Epithelial cell of proximal tubule (primary cell): ENCODE measurements at places on chromosomes 7 and 10.

GRCh38 chr10:97407211-97407951 is 6.2 kb upstream of the RRP12 start:
- no peak for DNase-seq

DNA sequence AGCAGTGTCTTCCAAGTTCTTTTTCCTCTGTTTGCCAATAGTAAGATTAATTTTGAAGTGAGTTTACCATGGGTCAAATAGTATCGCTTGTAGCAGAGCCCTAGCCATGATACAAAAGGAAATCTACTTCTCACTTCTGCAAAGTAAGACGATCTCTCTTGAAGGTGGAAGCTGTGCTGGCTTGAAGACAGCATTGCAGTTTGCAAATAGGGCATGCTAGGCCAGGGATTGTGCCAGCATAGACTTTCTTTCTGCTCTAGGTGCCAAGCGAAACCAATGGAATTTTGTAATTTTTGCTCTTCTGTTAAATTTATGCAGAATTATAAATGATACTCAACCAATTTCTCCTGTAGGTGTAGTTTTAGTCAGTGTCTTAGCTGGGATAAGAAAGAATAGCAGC is 74.5 kb downstream of the SLC13A1 start:
- no peak for DNase-seq

GRCh38 chr7:114218283-114218682 is 196.3 kb upstream of the FOXP2 start:
- DNase-seq = no peak

GRCh38 chr7:146126767-146127509 is 10.3 kb downstream of the CNTNAP2 start:
- DNase-seq = no peak

- no peak for DNase-seq
Measured at GRCh38 chr7:66377714-66378113, 172.6 kb downstream of the TPST1 start.

GRCh38 chr10:22495396-22495795 is 150.1 kb downstream of the SPAG6 start:
- DNase-seq = no peak

DNA sequence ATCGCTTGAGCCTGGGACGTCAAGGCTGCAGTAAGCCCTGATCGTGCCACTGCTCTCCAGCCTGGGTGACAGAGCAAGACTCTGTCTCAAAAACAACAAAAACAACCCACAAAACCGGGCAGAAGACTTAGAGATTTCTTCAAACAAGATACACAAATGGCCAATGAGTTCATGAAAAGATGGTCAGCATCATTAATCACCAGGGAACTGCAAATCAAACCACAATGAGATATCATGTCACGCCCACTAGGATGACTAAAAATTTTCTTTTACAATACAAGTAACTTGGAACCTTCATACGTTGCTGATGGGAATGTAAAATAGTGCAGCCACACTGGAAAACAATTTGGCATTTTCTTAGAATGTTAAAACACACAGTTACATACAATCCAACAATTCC is 77.3 kb upstream of the GRID1 start:
- DNase-seq = no peak

DNA sequence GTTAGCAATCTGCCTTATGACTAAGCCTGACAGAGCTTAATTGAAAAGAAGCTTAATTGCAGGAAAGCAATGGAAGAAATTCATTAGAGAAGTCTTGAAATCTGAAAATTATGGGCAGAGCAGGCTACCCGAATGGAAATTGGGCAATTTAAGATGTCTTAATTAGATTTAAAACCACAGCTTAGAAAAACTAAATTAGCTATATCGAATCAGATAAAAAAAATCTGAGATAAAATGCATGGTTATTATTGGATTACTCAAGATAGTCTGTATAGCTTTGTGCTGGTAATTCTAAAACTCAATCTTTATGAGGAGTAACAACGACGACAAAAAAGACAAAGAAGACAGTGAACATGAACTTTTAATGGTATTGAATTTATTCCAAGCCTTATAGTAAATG is 248.1 kb upstream of the LRRN3 start:
- no peak for DNase-seq

- DNase-seq = no peak
Measured at GRCh38 chr10:72564596-72564995, 61.3 kb downstream of the MICU1 start.

DNA sequence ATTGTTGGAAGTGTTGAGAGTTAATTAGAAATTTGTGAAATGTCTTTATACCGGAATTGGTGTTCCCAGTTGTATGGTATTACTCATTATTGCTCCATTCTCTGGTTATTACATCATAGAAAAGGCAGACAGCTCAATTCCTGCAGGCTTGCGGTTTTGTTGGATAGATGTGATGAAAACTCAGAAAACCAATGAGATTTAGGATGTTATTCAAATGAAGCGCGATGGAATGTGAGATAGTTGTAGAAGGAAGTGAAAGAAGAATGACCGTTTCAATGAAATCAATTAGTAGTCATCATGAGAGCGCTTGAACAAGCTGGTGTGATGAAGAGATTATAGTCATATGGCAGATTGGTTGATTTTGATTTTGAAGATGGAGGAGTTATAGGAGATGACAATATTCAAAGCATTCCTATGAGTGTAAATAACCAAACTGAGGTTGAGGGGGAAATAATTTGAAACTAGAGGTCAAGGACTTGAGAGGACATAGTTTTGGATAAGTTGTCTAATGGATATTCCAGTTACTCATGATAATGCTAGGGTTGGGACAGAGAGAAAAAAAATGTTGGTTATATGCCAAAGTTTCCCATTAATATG is 991.5 kb downstream of the NRG3 start:
- DNase-seq = no peak

- DNase-seq = no peak
Measured at GRCh38 chr10:43190775-43191174, 52.5 kb downstream of the CSGALNACT2 start.

DNA sequence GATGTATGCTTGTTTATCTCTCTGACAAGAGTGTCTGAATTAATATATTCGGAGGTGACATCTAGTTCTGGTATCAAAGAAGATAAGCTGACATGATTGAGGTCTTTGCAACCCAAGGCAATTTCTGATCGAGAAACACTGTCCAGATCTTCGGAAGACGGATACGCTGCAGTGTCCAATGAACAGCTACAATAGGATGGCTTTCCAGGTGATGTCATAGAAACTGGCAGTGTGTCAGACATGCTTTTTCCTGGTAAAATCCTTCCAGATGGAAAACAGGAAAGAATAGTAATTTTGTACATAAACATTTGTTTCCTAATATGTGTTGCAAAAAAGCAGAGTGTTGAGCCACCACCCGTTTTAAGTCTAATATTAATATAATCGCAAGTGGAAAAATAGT is 33.4 kb downstream of the VWDE start:
- DNase-seq = no peak

- no peak for DNase-seq
Measured at GRCh38 chr10:12235796-12236195, 39.8 kb downstream of the CDC123 start.

DNA sequence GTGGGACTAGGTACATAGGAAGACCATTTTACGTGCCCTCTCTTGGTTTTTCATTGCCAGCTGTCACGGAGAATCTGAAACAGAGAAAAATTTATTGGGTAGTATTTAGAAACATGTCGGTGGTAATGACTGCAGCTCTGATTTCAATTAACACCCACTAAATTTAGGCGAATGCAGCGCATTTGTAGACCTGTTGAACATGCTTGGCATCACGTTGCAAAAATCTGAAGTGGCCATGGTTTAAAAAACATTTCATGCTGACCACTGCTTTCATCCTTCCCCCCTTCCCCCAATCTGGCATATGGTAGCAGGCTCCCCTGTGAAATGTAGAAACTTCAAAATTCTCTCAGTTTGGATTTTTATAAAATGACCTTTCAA is 34.0 kb downstream of the LRMDA start:
- no peak for DNase-seq

- no peak for DNase-seq
Measured at GRCh38 chr7:88200789-88201188, 19.0 kb downstream of the SRI start.

- DNase-seq = no peak
Measured at GRCh38 chr10:108362296-108362695, 1197.8 kb upstream of the SORCS1 start.

DNA sequence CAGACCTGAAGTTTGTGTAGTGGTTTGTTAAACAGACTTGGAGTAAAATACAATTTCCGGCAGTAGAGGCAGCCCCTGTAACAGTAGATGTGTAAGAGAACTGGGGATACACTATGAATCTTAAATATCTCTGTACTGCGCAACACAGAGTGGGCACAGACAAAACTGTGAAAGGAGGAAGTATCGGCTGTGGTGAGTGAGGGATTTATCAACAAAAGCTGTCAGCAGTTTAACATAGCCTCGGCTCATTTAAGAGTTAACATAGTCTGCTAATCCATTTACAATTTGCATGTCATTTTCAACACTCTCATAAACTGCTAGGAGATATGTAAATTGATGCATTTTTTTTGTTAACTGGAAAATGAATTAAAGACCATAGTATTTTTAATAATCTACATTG is 225.2 kb downstream of the ZWINT start:
- DNase-seq = no peak

DNA sequence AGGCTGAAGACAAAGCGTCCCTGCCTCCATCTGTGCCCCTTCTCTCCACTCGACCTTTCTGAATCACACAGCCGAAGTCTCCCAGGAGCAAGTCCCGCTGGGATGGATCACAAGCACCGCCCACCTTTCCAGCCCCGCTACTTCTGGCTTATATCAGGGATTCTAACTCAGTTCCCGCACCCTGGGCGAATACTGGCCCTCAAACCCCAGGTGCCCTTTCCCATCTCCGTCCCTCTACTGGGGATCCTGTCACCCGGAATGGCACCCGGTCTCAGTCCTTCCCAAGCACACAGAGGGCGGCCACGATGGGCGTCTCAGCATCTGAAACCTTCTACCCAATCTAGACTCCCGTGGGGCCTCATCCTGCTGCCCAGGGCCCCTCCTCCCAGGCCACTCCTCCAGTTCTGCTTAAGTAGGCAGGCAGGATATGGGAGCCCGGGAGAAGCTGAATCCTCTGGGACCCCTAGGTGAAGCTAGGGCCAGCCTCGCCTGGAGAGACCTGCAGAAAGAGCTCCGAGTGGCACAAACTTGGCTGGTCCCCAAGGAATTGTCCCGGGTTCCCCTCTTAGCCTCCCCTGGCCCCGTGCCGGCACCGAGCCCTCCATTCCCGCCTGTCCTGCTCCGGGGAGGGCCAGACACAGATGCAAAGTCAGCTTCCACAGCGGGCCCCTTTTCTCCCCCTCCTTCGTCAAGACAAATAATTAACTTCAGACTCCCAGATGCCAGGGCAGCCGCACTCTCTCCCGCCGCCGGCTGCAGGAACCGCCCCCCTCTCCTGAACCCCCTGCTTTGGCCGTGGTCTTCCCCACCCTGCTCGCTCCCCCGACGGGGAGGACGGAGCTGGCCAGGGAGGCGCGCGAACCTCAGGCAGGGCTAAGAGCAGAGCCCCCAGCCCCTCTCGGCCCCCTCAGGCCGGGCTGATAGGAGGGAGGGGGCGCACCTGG is 612 bp downstream of the KCP start:
- no peak for DNase-seq

DNA sequence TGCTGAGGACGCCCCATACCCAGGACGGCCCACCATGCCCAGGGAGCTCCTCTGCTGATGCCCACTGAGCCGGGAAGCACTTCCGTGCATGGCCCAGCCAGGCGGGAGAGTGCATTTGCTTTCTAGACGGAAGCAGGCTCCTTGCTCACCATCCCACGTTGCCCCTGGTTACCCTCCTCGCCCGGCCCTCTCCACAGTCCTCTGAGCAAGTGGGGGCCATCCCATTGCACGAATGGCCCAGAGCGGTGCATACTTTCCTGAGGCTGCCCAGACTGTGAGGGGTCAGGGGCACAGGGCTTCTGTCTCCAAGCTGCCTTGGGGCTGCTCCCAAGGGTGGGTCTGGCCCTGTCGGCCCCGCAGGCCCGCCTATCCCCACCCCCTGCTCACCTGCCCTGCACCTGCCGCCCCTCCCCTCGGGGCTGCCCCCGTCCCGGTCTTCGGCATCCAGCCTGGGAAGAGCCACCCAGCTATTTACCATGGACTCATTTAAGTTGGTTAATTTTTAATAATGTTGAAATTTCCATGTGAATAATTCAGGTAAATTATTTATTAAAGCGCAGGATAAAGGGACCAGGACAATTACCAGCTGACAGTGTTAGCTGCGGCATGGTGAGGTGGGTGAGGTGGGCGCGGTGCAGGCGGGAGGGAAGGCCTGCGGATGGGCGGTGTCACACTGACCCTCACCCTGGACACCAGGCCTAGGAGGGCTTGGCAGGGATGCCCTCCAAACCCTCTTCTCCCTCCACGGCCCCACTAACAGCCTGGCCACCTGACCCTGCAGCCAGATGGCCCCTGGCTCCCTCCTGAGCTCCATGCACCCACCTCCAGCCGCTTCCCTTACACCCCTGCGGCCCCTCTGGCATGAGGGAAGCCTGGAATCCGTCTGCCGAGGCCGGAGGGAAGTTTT is 104.4 kb downstream of the MICALL2 start:
- DNase-seq = no peak

DNA sequence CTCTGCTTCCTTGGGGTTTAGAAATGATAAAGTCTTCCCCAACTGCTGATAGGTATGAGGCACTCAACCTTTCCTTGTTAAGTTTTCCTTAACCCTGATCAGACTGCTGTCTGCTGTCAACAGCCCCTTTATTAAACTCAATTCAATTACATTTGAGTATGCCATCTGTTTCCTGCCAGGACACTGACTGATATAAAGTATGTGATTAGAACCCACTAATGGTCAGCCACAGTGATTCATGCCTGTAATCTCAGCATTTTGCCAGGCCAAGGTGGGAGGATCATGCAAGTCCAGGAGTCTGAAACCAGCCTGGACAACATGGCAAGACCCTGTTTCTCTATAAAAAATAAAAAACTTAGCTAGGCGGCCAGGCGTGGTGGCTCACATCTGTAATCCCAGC is 18.1 kb downstream of the BAZ1B start:
- no peak for DNase-seq

DNA sequence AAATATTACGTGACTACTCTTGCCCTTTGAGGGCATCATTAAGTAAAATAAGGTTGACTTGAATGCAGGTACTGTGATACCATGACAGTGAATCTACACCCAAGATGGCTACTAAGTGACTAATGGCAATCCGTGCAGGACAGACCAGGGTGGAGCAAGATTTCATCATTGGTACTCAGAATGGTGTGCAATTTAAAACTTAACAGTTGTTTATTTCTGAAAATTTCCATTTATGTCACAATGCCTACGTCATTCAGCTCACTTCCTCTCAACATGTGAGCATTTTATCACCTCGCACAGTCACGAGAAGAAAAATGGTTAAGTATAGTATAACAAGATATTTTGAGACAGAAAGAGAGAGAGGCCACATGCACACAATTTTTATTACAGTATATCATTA is 50.3 kb upstream of the MET start:
- no peak for DNase-seq

GRCh38 chr10:114301177-114301576 is 62.1 kb downstream of the VWA2 start:
- DNase-seq = no peak

DNA sequence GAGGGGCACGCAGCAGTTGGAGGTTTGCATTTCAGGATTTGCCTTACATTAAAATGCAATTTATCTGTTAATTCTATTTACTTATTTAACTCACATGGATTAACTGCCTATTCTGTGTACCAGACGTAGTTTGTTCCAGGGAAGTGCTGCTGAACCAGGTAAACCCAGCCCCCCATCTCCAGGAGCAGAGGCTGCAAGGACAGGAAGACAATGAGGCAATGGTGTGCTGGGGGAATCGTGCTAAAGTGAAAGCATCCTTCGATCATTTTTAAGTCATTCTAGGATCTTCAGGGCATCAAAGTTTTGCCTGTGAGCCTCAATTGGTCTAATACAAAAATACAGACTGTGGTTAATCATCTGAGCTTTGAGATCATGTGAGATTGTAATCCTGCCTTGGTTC is 166.4 kb downstream of the DNAJB6 start:
- DNase-seq = no peak
